EH (cell line): ENCODE measurements at places on chromosomes 7 and 10.

DNA sequence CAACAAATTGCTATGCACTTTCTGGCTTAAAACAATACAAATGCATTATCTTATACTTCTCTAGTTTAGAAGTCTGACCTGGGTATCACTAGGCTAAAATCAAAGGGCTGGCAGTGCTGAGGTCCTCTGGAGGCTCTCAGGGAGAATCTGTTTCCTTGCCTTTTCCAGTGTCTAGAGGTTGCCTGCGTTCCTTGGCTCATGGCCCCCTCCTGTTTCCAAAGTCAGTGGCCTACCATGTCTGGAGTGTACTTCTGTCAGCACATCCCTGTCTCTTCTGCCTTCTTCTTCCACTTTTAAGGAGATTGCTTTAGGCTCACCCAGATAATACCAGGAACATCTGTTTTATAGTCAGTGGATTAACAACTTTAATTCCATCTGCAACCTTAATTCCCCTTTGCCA is 52.4 kb downstream of the CCNY start:
- no peak for DNase-seq

DNA sequence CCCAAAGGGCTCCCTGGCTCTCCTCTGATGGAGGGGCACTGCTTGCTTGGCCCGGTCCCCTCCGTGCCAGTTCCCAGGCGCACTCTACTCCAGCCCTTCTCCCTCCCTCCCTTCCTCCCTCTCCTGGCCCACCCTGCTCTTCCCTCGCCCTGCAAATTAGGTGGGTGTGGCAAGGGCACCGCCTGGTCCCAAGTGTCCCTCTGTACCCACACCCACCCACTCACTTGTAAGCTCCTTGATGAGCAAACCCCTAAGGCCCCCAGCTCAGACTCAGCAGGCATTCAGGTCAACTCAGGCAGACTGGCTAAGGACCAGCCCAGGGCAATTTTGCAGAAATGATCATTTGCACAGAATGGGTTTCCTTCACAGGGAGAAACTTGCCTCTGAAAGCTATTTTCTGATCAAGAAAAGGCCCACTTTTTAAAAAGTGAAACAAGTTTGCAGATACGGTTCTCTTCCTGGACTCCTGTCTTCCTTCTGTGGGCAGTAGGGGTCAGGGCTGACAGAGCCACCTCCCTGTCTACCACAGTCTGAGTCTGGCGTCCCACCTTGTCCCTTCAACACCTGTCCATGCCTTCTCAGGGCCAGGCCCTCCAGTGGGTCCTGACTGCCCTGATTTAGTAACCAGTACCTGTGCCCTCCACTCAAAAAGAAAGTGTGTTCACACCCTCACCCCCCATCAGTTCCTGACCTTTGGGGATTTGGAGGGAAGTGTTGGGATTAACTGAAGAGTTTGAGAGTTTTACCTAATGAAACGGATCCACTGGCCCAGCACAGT is 28.3 kb downstream of the C10orf71 start:
- no peak for DNase-seq

GRCh38 chr10:70683601-70683934 is 11.3 kb downstream of the ADAMTS14 start:
- DNase-seq = no peak

GRCh38 chr7:31087351-31087750 is 35.2 kb downstream of the ADCYAP1R1 start:
- DNase-seq = no peak

- DNase-seq = no peak
These were observed 21.9 kb upstream of the SFTPA1 start for GRCh38 chr10:79588800-79589199.

- no peak for DNase-seq
These were observed 173.3 kb upstream of the ZMIZ1 start for GRCh38 chr10:78895469-78895868.

- no peak for DNase-seq
These were observed 36.2 kb upstream of the RNF148 start for GRCh38 chr7:122738947-122739346.

DNA sequence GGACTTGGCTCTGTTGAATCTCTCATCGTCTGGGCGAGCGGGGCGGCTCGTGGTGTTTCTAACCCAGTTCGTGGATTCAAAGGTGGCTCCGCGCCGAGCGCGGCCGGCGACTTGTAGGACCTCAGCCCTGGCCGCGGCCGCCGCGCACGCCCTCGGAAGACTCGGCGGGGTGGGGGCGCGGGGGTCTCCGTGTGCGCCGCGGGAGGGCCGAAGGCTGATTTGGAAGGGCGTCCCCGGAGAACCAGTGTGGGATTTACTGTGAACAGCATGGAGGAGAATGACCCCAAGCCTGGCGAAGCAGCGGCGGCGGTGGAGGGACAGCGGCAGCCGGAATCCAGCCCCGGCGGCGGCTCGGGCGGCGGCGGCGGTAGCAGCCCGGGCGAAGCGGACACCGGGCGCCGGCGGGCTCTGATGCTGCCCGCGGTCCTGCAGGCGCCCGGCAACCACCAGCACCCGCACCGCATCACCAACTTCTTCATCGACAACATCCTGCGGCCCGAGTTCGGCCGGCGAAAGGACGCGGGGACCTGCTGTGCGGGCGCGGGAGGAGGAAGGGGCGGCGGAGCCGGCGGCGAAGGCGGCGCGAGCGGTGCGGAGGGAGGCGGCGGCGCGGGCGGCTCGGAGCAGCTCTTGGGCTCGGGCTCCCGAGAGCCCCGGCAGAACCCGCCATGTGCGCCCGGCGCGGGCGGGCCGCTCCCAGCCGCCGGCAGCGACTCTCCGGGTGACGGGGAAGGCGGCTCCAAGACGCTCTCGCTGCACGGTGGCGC is at the start of gene EN2:
TSS of gene EN2 (plus strand) at position 19 of the 767 bp plus-strand sequence. CDS start at position 268, 249 bp downstream.
- DNase-seq = no peak

GRCh38 chr7:119256446-119257131 is 1016.4 kb upstream of the KCND2 start:
- no peak for DNase-seq

DNA sequence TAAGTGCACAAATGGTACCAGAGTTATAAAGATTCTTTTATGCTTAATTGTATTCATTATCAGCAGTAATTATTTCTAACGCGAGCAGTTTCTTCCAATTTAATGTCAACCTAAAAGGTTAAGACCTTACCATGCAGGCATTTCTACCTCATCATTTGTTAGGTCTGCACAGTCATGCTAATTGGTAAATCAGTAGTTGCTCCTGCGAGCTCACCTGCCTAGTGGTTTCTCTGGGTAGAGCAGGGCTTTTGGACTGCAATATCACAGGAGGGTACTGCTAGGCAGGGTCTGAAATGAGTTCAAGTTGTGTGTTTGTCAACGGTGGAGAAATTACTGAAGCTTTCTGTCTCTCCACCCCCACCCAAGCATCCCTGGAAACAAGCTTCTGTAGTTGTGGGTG is 558.5 kb upstream of the MGMT start:
- no peak for DNase-seq
